ENCODE measurements at places on chromosomes 3 and 15. TPM values are rescaled to one million over a fixed set of nuclear protein-coding genes. Genes with fewer than 3 reads are reported as not detected.
A peak's percentile ranks its signal among the peaks of the same experiment; 100 is the strongest.

GRCh38 chr15:56254265-56254664 is 10.6 kb upstream of the RFX7 start:
- no peak for DNase-seq

GRCh38 chr3:13235897-13236296 is 162.7 kb upstream of the IQSEC1 start:
- DNase-seq, result no peak

DNA sequence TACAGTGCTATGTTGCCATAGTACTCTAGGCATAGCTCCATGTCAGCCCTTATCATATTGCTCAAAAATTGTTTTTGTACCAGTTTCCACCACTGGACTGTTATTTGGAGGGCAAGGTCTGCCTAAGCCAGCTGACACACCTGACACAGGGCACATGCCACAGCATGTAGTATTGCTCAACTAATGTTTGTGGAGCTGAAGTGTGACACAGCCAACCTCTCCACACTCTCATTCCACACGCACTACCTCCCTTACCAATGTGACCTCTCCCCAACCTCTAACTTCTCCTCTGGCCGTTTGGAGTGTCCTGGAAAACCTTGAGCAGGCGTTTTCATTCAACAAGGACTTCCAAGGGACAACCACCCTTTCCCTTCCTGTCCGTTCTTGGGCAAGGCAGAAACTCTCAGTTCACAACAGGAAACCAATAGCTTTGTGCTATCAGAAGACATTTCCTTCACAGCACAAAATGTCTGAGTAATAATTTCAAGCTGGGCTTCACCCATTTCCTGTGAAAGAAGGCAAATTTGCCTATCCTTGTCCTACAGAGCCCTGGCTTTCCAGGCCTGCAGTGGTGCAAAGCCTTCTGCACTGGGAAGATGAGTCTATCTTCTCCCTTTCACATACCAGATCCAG is 38.4 kb downstream of the TLNRD1 start:
- DNase-seq, result no peak

The PARP15 gene
- total RNA-seq, result 0.74 TPM

The CACNA1D gene
- 9.6 TPM for total RNA-seq

DNA sequence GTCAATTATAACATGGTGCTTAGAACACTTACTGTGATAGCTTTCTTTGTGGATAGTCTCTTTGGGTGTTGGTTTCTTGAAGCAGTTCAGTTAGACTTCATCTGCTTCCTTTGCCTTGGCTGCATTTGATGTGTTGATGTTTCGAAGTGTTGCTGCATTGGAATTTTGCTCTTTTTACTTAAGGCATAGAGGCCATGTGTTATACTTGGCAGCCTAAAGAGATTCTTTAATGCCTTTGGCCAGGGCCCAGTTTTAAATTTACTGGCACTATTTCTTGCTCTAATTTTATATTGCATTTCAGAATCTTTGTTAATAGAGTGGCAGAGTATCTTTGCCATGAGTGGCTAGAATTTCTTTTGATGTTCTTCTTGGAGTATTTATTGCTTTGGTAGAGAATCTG is 21.2 kb downstream of the NR1D2 start:
- DNase-seq, result no peak

GRCh38 chr3:52055537-52056351 is 627 bp downstream of the DUSP7 start:
- DNase-seq, result peak; percentile 36

The NDN gene
- 17.8 TPM for total RNA-seq

DNA sequence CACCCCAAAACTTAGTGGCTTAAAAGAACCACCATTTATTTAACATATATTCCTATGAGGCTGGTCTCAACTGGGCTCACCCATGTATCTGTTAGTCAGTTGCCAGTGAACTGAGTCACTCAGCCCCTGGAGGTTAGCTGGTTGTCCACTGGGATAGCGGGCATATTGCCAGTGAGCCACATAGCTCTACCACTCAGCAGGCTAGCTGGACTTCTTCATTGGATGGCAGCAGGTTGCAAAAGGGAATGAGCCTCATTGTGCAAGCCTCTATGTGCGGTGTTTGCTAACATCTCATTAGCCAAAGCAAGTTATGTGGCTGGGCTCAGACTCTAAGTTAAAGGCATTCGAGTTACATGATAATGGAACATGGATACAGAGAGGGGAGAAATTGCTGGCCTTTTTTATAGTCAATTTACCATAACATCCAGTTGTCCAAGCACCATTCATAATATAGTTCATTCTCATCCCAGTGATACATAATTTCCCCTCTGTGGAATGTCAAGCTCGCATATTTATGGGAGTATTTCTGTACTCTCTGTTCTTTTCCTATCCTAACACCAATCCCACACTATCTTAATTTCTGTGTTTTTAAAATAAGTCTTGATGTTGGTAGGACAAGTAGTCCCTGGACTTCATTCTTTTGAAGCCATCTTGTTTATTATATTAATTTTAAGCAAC is 8.7 kb downstream of the BTD start:
- DNase-seq, result no peak

GRCh38 chr3:61877359-61878138 is 316.2 kb downstream of the PTPRG start:
- no peak for DNase-seq

The SLC28A2 gene
- total RNA-seq, result 54.9 TPM

- DNase-seq, result no peak
These were observed 96.4 kb upstream of the NANOGP8 start for GRCh38 chr15:35181538-35181937.

GRCh38 chr3:141111364-141112155 is 60.4 kb downstream of the SPSB4 start:
- no peak for DNase-seq

The COL7A1 gene
- 5.1 TPM for total RNA-seq

The PARP16 gene
- total RNA-seq, result 9.9 TPM

GRCh38 chr15:59998305-59998949 is 5.7 kb upstream of the FOXB1 start:
- no peak for DNase-seq

- DNase-seq, result no peak
These were observed 123.5 kb upstream of the IL12A start for GRCh38 chr3:159865041-159865579.

The C3orf70 gene
- total RNA-seq, result 12.7 TPM

- no peak for DNase-seq
These were observed 478 bp downstream of the BNC1 start for GRCh38 chr15:83283813-83284558.

Measured in colonic mucosa (tissue), 4 donors.